Hindlimb muscle (tissue), 1 donor: ENCODE measurements at places on chromosomes 6 and 20. TPM values are rescaled to one million over a fixed set of nuclear protein-coding genes. Genes with fewer than 3 reads are reported as not detected.

COL10A1 gene
- polyA plus RNA-seq, result 0.18 TPM

TMEM151B gene
- 0.37 TPM for polyA plus RNA-seq

SPINT3 gene
- polyA plus RNA-seq, result not detected

GRCh38 chr6:6811128-6812009, 222.8 kb downstream of the LY86 start:
- no peak for DNase-seq

DNA sequence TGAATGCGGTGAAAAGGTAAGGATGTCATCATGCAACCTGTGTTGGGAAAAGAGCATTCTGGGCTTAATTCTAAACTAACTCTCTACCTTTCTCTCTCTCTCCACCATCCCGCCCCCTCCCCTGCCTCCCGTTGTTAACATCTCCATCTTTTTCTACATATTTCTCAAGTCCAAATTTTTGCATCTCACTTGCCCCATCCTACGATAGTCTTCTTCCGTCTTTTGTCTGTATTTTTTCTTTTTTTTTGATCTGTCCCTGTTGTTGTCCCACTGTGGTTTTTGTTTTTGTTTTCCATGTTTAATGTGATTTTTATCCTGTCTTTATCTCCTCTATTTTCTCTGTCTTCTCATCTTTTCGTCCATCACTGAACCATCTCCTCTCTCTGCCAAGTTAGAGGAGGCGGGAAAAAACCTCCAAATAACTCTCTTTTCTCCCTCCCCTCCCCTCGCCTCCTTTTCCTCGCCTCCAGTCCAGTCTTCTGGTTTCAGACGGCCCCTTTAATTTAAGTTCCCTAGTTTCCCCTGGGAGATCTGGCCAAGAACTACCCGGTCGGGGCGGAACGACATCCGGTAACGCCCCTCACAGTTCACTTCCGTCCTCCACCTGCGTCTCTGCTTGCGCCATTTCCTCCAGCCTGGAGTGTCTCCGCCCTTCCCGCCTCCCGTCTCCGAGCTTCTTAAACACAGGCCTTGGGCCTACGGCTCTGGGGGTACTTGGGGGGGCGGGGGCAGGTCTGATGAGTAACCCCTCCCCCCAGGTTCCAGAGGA, at the start of gene NFKBIL1:
TSS of gene NFKBIL1 (plus strand) at position 651 of the 769 bp plus-strand sequence. CDS start at position 738, 87 bp downstream.
- DNase-seq, result peak; percentile 98
